ENCODE measurements at places on chromosomes 7 and 10.

DNA sequence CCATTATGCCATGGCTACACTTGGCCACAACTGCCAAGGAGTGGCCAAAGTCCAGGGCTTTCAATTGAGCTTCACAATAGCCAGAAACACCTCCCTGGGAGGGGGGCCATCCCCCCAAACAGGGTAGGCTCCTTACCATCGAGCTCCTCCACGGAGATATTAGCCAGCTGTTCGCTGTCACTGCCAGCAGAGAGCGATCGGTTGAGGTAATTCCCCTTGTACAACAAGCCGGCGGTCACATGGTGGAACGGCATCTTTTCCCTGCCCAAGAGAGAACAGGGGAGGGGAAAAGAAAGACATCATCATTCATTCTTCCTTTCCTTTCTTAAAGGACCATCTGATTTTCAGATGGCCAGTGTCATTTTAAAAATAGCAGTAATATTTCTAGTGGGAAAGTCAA is 133.6 kb downstream of the CALN1 start:
- no peak for DNase-seq

DNA sequence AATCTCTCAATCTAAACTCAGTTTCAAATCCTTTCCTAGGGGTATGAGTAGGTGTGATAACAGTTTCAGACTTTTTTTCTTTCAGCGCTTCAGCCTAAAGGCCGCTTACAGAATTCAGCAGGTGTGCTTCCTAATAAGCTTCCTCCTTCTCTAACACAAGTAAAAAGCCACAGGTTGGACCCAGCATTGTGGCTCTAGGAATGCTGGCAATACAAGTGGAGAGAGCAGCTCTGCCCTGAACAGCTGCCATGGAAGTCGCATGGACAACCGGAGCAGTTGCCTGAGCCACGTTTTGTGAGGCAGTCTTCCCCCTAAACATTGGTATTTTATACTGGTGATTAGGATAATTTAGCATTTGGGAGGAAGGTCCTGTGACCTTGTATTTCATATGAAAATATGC is 83.5 kb downstream of the ST7 start:
- no peak for DNase-seq

- DNase-seq, result peak; percentile 27
These were observed 1.3 kb upstream of the BMPER start for GRCh38 chr7:33903791-33904680.

DNA sequence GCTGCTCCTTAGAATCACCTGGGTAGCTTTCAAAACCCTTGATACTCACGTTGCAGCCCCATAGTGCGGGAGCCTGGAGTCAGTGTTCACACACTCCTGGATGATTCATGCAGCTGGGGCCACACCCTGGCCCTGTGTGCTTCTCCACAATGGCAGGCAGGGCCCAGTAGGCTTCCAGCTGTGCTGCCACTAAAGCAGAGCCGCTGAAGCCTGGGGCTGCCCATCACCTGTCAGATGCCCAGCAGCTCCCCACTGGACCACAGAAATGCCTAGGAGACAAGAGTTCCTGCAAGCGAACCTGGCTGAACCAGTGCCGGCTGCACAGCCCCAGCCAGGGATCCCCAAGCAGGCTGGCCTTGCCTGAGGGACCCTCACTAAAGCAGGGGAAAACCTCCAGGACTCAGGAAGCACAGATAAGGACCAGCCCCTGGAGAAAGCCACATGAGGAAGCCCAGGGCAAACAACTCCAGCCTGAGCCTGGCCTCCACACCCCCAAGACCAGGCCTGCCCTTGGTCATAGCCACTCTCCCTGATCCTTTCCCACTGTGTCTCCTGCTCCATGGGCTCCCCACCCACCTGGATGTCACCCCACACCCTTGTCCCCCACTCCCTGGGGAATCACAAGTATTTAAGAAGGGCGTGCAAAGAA is 111.9 kb downstream of the GRID1 start:
- no peak for DNase-seq

DNA sequence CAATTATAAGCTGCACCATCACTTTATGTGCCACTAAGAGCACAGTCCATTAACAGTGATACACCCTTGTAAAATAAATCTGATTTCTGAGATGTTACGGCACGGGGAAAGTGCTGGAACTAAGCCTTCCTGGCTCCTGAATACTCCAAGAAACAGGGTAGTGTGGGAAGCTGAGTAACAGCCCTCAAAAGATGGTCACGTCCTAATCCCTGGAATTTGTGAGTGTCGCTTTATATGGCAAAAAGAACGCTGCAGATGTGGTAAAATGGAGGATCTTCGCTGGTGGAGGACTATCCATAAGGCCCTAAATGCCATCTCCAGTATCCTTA is 13.5 kb downstream of the ESYT2 start:
- no peak for DNase-seq

GRCh38 chr10:129847741-129848483 is 116.2 kb downstream of the EBF3 start:
- DNase-seq, result no peak

GRCh38 chr7:54969208-54969967 is 49.4 kb upstream of the EGFR start:
- no peak for DNase-seq

Data from hematopoietic multipotent progenitor cell treated with erythropoietin and hydrocortisone succinate and interleukin-3 and kit ligand, for 6 days (in vitro differentiated cells).